ENCODE measurements at places on chromosomes 16 and 17.
A peak's percentile ranks its signal among the peaks of the same experiment; 100 is the strongest.

DNA sequence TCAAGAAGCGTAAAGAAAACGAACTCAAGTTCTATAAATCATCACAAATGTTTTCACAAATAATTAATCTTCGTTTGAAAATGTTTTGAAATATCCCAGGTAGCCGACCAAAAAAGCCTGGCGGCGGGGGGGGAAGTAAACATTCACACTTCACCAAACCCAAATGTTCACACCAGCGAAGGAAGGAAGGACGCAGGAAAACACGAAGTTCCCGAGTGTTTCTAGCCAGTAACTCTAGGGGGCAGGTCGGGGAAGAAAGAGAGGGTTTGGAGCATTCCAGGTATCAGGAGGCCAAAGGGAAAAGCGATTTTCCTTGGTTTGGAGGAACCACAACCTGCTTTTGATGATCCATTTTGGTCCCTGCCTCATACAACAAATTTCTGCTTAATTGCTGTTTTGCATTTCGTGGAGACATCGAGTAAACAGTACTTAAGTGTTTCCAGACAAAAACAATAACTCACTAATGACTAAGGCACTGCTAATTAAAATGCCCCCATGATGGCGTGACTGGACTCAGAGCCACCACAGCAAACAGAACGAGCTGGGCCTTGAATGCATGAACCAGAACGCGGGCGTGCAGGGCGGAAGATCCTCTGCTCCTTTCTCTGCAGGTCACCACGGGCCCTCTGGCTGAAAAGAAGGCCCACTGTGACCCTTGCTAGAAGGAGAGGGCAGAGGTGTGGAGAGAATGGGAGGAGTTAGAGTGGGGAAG is 16.6 kb downstream of the ZFHX3 start:
- DNase-seq = no peak

GRCh38 chr17:7561589-7562207 is at the start of gene SENP3:
Gene SENP3 (plus strand): TSS chr17:7561919. CDS start chr17:7563077, 1,158 bp downstream.
- DNase-seq = peak; percentile 89

DNA sequence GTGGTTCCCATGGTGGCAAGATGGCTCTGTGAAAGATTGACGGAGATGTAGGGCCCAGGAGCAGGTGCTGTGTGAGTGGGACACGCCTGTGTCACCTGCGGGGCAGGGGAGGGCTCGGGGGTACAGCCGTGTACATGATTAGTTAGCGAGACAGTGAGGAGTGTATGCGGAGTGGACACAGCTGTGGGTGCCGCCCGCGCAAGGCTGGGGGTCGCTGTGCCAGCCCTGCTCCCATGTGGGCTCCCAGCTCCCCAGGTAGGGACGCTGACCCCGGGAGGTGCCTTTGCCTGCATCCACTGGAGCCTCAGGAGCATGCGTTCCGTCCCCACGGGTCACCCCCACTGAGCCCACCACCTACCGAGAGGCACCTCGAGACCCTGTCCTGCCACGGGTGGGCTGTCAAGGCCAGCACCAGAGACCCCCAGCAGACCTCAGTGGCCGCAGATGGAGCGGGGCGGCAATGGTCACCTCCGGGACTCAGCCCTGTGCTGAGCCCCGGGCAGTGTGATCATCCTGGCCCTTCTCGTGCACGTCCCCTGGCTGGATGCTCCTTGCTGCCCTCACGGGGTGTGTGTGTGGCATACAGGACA is 7.4 kb downstream of the CAPN15 start:
- no peak for DNase-seq

DNA sequence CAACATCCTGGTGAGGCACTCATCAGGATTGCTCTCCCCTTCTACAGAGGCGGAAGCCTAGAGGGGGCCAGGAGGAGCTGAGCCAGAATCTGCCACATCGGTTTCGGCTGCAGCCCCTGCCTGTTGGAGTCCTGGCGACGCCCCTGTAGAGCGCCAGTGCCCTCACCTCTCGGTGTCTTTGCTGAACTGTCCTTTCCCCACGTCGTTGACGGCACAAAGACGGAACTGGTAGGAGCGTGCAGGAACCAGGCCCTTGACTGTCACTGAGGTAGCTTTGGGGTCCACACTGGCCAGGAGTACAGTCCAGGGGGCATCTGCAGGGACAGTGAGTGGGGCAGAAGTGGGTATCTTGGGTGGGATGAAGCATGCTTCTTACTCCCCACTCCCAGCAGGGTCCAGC is 110.3 kb upstream of the CDC42EP4 start:
- DNase-seq = no peak

DNA sequence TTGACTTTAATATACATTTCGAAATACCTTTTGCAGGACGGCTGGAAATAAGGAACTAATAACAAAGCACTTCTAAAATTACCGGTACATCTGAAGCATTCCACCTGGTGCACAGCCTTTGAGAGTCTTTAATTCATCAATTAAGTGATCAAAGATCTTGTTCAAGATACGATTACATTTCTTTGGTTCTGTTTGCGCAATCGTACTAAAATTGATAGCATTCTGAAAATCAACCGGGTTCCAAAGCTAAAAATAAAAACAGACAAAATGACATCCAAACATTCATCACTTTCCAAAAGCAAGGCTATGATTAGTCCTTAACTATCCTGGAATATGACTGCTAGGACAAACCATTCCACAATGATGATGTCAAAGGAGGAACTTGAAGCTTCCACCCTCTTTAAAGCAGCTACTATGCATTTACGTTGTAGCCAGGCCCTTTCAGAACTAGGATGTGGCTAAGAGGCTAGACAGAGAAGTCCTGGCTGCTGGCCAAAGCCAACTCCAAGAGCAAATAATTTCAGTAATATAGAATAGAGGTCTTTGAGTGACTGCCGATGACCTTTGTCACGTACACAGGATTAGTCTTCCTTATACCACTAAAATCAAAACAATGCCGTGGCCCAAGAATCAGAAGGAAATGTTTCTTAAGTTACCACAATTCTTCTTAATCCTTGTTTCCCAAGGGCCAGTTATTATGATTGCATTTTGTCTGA is 299.8 kb upstream of the PSMD7 start:
- no peak for DNase-seq

- DNase-seq = no peak
Observed at GRCh38 chr16:80804526-80805383, at the start of gene CDYL2. Gene CDYL2 (minus strand): TSS chr16:80804598. CDS start chr16:80804173, 425 bp downstream.

- DNase-seq = no peak
Observed at GRCh38 chr16:13171313-13171712, 269.9 kb downstream of the SHISA9 start.

GRCh38 chr17:67440277-67441051 is 63.4 kb downstream of the PITPNC1 start:
- DNase-seq = no peak

GRCh38 chr16:69858191-69859104 is 92.7 kb upstream of the CLEC18A start:
- DNase-seq = peak; percentile 23

DNA sequence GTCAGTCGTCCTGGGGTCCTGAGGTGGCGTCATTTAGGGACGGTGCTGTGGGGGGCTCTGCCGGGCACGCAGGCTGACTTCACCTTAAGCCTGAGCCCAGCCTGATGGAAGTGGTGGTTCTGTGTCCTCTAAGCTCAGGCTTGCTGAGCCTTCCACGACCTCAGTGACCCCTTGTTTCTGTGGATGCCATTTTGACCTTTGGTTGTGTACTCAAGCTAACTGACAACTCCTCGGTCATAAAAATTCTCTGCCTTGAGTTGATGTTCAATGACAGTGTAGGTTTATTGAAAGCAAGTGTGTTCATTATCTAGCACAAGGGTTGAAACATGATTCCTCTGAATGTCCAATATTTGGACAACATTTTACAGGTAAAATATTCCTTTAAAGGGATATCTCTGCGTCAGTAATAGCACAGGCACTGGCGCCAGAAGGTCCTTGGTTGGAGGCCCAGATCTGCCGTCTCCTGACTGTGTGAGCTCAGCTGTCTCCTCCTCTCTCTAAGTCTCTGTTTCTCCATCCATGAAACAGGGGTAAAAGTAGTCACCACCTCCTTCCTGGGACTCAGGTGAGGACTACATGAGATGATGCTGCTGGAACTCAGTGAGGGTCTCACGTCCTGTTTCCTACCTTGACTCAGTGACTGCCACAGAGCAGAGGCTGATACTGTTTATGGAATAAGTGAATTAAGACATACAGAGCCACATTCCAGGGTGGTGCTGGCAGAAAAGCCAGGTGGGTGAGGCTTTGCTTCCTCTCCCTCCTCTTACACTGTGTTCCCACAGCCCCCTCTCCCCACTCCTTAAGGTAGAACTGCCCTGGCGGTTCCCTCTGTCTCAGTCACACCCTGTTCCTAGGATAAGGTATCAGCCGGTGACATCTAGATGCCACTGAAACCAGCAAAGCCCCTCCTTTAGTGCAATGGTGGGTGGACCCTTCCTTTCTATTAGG is 75.7 kb downstream of the IRF8 start:
- no peak for DNase-seq

DNA sequence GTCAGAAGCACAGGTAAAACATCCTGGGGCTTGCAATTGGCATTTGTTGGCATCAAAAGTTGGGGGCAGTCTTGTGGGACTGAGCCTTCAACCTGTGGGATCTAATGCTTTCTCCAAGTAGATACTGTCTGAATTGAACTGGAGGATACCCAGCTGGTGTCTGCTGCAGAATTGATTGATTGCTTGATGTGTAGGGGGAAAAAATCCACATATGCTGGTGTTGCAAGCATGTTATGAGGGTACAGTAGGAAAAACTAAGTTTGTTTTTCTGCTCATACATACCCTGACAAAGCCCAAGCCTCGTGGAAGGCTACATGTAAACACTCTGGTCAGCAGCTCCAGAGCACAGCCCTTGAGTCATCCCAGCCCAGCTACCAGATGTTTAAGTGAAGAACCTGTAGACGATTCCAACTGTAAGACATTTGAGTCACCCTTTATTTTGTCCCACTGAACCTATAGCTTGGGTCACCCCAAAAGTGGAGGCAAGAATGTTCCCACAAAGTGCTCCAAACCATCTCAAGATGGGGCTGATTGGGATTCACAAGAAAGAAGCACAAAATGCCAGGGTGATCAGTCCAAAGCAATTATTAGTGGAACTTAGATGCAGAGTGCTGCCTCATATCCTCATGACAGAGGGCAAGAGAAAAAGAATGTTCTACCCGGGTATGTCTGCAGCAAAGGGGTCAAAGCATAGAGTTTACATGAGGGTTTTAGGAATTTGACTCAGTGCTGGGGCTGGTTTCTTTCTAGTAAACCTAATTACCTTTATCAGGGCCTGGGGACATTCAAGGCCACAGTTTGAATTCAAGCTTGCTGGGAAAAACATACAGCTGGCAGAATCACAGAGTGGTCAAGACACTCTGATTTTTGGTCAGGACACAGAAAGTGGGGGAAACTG is 9.6 kb upstream of the APPBP2 start:
- no peak for DNase-seq

DNA sequence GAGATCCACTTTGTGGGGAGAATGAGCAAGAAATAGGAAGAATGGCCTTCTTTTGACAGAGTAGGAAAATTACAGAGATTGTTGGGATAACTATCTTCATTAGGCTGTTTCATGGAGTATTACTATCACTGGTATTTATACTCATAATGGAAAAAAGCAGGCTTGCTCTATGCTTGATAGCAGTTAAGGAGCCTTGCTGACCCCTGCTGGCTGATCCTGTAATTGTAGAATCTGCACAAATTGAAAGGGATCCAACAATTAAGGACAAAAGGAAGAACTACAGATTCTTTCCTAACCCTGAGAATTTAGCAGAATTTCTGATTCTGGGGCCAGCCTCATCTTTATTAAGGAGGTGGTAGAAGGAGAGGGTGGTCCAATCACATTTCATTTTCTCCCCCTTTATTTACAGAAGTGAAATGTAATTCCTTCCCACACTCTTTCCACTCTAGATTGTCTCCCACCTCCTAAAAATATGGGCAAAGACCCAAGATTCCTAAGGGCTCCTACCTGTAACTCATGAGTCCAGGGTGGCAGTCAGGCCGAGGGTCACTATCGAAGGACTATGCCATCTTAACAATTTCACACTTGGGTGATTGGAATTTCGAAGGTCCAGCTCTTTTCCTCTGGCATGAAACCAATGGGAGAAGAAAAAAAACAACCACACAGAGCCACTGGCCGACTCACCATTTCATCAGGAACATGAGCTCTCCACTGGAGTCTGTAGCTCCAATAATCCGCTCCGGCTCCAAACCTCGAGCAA is 26.3 kb downstream of the NFE2L1 start:
- DNase-seq = peak; percentile 75

GRCh38 chr16:87160701-87161337 is 156.4 kb downstream of the C16orf95 start:
- DNase-seq = no peak

Measured in DND-41 (cell line).